Stimulated activated CD8-positive, alpha-beta memory T cell treated with anti-CD3 and anti-CD28 coated beads, Interleukin-4, amount 100 ng/mL, for 48 hours (primary cell): ENCODE measurements at places on chromosomes 3 and 15.

DNA sequence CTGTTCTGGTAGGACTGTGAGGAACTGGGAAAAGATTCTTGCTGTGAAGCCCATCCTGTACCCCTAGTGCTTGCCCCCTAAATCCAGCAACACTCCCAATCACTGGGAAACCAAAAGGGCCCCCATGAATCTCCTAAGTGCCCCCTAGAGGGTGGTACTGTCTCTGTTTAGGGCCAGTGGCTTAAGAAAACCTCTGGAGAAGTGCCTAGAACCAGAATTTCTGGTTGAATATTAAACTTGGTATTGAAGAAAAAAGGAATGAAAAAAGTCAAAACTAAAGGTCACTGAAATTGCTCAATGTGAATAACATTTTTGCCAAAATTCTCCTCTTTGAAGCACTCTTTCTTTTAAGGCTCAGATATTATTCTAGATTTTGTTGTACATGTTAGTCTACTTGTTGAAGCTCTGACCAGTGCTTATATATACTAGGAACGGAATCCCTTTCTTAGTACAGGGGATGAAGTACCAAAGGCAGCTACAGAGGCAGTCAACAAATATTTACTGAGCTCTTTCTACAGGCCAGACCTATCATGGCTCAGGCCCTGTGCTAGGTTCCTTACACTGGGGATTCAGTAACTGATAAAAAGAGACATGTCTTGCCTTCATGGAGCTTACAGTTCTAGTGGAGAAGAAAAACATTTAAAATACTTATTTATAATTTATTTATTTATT lies 138.8 kb downstream of the MYLK start:
- no peak for DNase-seq

DNA sequence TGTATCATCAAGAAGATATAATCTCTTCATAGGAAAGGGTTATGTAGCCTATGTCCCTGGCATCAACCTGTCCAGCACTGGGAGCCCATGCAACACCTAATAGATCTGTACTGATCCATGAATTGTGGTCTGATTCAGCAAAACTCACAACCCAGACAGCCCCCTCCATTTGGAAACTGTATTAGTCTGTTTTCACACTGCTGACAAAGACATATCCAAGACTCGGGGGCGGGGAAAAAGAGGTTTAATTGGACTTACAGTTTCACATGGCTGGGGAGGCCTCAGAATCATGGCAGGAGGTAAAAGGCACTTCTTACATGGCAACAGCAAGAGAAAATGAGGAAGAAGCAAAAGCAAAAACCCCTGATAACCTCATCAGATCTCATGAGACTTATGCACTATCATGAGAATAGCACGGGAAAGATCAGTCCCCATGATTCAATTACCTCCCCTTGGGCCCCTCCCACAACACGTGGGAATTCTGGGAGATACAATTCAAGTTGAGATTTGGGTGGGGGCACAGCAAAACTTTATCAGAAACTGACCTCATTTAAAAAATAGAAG lies 83.3 kb downstream of the TRIM42 start:
- DNase-seq = no peak

DNA sequence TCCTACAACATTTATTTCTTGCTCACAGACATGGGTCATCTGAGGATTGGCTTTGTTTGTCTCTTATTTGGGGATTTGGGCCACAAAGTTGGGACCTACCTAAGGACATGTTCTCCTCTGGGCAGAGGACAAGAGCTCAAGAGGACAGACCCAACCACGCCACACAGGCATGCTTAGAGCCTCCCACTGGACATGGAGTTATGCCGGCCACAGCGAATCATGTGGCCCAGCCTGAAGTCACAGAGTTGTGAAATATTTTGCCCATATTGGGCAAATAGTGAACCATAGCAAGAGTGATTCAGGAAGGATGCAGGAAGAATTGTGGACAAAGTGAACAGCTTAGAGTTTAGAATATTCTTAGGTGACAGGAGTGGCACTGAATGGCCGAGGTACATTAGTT lies 9.9 kb downstream of the TRAK1 start:
- no peak for DNase-seq

GRCh38 chr3:31661286-31661685 lies 128.6 kb downstream of the STT3B start:
- DNase-seq = no peak

GRCh38 chr15:42621996-42622925 lies 46.9 kb downstream of the STARD9 start:
- DNase-seq = no peak
